ENCODE measurements at places on chromosomes 11 and 22.

GRCh38 chr11:38968951-38969350 lies 2370.9 kb upstream of the RAG2 start:
- no peak for DNase-seq

DNA sequence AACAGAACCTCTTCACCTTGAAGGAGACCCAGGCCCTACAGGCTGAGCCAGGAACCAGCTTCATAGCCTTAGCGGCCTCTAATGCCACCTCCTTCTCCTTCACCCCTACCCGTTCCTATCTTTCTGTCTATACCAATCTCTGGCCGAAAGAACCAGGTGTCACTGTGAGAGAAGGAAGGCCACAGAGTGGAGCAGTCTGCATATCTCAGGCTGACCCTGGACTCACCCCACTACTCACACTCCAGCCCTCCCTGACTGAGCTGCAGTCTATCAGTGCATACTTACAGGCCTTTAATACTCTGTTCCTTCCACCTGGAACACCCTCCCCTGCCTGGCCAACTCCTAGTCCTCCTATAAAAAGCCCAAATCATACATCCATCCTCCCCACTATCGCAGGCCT lies 32.7 kb downstream of the ARAP1 start:
- DNase-seq = no peak

- no peak for DNase-seq
Measured at GRCh38 chr22:25161017-25161915, 38.4 kb upstream of the CRYBB3 start.

DNA sequence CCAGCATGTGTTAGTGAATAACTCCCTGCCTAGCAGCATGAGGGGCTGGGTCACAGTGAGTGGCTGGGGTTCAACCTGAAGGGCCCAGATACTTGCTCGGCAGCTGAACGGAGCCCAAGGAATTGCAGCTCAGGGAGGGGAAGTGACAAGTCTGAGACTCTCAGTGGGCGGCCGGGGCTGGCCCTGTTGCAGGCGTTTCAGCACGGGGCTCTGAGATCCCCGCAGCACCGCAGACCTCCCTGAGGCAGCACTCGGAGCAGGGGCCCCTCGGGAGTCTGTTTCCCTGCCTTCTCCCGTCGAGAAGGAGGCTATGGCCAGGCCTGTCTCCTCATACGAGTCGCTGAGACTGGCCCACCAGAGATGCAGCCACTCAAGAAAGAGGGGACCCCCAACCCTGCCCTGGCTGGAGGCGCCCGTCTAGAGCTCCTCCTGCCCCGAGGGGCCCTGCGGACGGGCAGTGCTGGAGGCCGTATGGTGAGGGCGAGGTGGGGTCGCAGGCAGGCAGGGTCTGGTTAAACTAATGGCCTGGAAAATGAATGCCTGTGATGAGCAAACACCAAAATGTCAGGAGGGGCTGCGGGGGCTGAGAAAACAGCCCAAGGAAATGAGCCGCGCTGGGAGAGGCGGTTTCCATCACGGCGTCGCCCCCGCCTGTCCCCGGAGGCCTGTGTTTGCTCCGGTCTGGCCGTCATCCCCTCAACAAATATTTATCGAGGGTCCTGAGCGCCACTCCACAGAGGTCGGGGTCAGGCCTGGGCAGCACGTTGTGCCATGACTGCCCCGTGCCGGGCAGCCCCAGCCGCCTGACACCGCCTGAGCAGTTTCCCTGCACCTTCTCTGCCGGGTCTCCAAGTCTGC lies 9.3 kb downstream of the TSSC4 start:
- no peak for DNase-seq

- peak; percentile 89 for DNase-seq
Measured at GRCh38 chr22:45006964-45007390, 2.8 kb downstream of the PHF21B start.

GRCh38 chr11:130725421-130726233 lies 190.7 kb downstream of the SNX19 start:
- no peak for DNase-seq

- DNase-seq = peak; percentile 66
Measured at GRCh38 chr22:28442264-28442710, 237.4 kb downstream of the TTC28 start.

GRCh38 chr11:115710426-115710825 lies 206.2 kb upstream of the CADM1 start:
- no peak for DNase-seq

DNA sequence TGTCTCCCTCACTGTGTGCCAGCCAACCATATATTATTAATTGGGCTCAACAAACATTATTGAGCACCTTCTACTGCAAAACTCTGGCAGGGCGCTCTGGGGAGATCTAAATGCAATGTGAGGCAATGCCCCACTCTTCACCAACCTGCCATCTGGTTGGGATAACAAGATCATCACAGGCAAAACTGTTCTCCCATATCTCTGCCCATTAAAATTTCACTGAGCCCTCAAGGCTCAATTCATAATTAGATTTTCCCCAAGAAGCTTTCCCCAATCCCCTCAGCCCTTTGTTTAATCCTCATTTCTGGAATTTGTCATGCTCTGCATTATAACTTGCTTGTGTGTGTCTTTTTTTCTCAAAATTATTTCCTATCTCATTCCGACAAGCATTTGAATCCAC lies 106.6 kb downstream of the ARL14EP start:
- DNase-seq = peak; percentile 39

DNA sequence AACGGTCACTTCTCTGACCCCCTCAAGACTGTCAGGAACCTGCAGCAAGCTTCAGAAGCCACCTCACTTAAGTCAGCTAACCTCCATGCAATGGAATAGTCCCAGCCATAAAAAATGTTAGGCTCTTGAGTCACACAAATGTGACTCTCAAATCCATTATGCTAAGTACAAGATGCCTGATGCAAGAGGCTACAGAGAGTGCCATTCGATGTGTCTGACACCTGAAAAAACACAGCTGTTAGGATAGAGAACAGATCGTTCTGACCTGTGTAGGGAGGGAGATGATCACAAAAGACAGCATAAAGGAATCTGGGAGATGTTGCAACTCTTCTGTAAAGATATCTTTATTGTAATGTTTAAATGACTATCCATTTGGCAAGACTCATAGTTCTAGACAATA lies 712.4 kb downstream of the TBC1D22A start:
- no peak for DNase-seq

DNA sequence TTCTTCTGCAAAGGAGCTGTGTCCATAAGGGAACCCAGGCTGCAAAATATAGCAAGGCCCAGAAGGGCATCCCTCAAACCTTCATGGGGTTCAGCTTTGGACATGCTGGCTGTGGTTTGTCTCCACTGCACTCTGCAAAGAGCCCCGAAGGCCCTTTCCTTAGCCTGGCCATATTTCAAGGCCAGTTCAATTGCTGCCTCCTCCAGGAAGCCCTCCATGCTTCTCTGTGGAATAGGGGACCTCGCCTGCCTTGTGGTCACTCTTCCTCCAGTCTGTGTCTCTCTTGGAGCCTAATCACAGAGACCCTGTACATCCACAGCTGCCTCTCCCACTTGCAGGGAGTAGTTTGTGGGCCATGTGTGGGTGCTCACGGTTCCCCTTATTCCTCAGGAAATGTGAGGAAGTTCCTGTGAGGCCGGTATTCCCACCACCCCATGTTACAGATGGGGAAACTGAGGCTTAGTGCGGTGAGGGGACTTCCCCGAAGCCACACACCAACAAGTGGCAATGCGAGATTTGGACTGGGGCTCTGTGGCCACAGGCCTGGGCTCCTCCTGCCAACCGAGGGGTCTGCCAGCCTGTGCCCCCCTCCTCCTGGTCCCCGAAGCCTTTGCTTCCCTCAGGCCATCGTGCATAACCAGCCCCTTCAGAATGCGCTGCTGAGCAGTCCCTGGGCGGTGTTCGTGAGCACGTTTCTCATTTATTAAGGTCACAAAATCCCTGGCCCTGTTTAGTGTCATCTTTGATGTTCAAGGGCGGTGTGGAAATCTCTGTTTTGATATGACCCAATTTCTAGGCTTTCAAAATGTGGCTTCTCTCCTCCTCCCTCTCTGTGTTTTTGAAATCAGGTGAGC lies 65.8 kb downstream of the PARVB start:
- no peak for DNase-seq

DNA sequence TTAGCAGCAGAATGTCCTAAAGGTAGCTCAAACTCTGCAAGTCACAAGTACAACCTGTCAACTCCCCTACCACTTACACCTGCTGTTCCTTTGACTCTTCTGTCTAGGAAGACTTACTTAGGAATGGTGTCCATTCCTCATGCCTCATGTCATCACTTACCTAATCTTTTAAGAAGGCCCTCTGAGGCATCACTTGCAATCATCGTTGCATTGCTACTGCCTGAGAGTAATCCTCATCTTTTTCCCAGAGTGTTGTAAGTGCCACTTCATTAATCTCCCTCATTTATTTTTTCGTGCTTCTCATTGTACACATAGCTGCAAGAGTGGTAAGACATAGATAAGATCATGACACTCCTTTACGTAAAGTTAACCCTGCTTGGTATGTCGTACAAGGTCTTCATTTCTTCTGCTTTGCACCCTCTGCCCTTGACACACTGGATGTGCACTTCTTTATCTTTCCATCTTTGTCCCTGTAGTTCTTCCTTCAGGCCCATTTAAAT lies 54.6 kb downstream of the SFI1 start:
- no peak for DNase-seq

DNA sequence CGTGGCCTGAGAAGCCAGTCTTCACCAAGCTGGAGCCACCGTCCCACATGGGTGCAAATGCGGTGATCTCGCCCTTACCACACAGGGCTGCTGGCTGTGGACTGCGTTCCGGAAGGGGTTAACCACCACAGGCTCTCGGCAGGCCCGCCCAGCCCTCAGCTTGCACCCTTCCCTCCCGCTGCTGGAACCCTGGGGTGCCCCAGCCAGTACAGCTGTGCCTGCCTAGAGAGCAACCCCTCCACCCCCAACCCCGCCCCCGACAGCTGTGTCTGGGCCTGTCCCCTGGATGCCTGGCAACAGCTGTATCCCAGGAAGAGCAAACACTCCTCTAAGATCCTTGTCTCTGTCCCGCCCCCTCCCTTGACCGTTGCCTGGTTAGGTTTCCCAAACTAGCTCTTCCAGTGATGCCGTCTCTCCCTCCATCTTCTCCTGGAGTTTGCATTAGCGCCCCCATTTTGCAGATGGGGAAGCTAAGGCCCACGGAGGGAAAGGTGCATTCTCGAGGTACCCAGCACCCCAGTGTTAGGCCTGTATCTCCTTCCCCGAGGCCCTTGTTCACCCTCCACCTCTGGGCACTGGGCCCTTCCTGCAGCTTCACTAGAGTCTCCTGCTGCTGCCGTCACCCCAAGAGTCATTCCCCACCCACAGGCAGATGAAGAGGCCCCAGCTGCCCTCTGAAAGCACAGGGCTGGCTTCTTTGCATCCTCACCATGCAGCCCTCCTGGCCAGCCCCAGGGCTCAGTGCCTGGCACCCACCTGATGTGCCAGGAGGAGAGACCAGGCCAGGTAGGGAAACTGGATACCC lies 12.6 kb upstream of the COX8A start:
- DNase-seq = peak; percentile 13

DNA sequence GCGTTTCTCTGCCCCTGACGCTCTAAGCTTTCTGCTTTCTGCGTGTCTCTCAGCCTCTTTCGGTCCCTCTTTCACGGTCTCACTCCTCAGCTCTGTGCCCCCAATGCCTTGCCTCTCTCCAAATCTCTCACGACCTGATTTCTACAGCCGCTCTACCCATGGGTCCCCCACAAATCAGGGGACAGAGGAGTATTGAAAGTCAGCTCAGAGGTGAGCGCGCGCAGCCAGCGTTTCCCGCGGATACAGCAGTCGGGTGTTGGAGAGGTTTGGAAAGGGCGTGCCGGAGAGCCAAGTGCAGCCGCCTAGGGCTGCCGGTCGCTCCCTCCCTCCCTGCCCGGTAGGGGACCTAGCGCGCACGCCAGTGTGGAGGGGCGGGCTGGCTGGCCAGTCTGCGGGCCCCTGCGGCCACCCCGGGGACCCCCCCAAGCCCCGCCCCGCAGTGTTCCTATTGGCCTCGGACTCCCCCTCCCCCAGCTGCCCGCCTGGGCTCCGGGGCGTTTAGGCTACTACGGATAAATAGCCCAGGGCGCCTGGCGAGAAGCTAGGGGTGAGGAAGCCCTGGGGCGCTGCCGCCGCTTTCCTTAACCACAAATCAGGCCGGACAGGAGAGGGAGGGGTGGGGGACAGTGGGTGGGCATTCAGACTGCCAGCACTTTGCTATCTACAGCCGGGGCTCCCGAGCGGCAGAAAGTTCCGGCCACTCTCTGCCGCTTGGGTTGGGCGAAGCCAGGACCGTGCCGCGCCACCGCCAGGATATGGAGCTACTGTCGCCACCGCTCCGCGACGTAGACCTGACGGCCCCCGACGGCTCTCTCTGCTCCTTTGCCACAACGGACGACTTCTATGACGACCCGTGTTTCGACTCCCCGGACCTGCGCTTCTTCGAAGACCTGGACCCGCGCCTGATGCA lies at the start of gene MYOD1:
Gene MYOD1, plus strand, starts transcription at position 544 of the 910 bp plus-strand sequence. Its CDS starts 212 bp downstream, at position 756.
- no peak for DNase-seq

GRCh38 chr11:2129699-2130366 lies 9.4 kb downstream of the IGF2 start:
- DNase-seq = no peak

- DNase-seq = peak; percentile 56
Measured at GRCh38 chr11:118437208-118438125, 1.2 kb downstream of the KMT2A start.

- no peak for DNase-seq
Measured at GRCh38 chr11:10329356-10329755, 24.5 kb downstream of the ADM start.

DNA sequence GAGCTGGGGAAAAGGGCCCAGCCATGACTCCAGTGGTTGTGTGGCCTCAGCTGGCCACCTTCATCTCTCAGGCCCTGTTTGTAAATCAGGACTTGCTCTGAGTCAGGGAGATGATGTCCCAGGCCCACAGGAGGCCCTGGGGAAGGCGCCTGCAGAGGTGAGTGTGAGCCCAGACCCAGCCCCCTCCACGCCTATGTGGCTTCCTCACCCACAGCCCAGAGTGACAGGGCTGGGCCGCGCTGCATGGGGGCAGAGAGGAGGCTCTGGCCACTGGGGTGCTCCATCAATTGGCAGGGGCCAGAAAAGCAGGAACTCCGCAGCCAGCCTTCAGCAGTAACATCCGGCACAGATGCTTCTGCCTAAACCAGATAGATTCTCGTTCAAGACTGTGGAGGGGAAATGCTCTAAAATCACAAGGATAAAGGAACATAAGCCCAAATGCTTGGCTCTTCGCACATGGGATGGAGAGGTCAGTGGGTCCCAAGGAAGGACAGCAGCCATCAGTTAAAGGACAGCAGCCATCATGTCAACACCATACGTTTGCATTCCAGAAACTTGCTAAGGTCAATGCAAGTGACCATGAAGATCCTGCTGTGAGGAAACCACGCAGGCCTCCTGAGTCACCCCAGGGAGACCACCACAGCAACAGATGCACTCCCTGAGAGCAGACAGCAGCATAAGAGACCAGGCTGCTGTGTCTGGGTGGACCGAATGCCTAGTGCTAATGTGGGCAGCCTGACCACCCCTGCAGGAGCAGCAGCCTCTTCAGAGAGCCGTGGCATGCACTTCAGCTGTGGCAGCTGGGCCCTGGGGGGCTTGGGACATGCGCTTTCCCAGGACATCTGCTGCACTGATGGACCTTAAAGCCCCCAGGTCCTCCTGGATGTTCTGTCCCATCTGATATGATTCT lies 28.3 kb downstream of the OSBPL5 start:
- no peak for DNase-seq
